ENCODE measurements at places on chromosomes 2 and 18.

- DNase-seq, result no peak
These were observed 40.7 kb upstream of the UPP2 start for GRCh38 chr2:158060835-158061435.

DNA sequence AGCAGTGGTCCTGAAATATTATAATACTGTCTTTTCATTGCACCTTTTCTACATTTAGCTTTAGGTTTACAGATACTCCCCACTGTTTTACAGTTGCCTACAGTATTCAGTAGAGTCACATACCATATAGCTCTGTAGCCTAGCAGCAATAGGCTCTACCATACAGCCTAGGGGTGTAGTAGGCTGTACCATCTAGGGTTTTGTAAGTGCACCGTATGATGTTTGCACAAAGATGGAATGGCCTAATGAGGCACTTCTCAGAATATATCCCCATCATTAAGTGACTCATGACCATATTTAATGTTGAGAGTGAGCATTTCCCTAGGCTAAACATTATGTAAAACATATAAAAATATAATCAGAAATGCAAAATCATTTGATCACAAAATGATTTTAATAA is 511.3 kb upstream of the RAB12 start:
- DNase-seq, result no peak

DNA sequence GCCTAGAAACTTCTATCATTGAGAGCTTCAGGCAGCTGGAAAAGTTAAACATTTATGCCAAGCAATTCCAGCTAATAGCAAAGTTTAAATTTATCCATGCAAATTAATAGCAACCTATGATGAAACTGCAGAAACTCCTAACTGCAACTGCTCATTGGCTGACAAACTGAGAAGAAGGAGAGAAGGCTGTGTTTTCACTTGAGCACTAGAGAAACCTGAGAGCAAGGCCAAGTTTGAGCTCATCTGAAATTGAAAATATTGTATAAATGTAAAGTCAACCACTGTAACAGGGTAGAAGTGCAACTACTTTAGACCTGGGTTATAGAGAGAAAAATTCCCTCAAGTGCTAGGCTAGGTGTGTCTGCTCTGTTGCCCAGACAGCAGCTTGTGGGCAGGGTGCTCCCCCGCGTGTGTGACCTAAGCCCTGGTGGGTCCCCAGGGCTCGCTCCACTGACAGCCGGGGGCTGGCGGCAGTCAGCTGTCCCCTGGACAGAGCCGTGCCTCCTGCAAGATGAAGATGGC is 50.2 kb downstream of the CABYR start:
- no peak for DNase-seq

- DNase-seq, result no peak
These were observed 53.5 kb upstream of the ITGB6 start for GRCh38 chr2:160253440-160254188.

- DNase-seq, result no peak
These were observed 1072.4 kb upstream of the ZEB2 start for GRCh38 chr2:145592361-145592760.

GRCh38 chr2:179843541-179843940 is 17.9 kb downstream of the ZNF385B start:
- no peak for DNase-seq

- DNase-seq, result no peak
These were observed 46.3 kb downstream of the ANKMY1 start for GRCh38 chr2:240511351-240512108.

DNA sequence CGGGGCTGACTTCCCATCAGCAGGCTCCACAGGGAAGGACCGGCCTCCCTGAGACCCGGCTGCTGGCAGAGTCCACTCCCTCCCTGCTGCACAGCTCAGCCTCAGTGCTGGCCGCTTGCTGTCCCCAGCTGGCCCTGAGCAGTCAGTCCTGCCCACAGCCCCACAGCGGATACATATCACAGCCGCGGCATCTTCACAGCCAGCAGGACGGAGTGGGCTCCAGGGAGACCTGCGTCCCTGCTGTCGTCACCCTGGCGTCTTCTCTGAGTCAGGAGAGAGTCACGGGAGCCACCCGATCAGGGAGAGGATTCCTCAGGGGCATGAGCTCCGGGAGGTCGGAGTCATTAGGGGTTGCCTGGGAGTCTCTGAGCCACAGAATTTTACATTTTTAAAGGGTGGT is 13.1 kb upstream of the SNTG2 start:
- DNase-seq, result no peak

DNA sequence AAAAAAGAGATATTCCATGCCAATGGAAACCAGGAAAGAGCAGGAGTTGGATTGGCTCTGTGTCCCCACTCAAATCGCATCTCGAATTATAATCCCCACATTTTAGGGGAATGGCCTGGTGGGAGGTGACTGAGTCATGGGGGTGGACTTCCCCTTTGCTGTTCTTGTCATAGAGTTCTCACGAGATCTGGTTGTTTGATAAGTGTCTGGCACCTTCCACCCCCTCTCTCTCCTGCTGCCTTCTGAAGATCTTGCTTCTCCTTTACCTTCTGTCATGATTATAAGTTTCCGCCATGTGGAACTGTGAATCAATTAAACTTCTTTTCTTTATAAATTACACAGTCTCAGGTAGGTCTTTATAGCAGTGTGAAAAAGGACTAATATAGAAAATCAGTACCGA is 355.6 kb downstream of the NBAS start:
- DNase-seq, result no peak

DNA sequence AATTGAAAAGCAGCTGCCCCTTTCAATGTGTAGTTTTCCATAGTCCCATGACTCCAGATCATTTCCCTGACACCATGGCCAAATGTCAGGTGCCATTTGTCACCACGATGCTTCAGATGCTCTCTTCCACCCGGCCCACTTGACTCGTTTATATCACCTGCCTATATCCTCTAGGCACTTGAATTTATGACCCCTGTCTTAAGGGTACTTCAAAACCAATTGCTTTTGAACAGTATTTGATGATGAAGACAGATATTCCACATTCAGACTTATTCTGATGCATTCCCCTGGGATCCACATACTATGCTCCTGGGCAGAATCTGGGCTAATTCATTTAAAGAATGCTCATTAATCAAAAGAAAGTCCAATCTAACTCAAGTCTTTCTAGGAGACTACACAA is 16.9 kb upstream of the RHBDD1 start:
- DNase-seq, result no peak

GRCh38 chr2:101012706-101013181 is 10.7 kb downstream of the RPL31 start:
- no peak for DNase-seq

DNA sequence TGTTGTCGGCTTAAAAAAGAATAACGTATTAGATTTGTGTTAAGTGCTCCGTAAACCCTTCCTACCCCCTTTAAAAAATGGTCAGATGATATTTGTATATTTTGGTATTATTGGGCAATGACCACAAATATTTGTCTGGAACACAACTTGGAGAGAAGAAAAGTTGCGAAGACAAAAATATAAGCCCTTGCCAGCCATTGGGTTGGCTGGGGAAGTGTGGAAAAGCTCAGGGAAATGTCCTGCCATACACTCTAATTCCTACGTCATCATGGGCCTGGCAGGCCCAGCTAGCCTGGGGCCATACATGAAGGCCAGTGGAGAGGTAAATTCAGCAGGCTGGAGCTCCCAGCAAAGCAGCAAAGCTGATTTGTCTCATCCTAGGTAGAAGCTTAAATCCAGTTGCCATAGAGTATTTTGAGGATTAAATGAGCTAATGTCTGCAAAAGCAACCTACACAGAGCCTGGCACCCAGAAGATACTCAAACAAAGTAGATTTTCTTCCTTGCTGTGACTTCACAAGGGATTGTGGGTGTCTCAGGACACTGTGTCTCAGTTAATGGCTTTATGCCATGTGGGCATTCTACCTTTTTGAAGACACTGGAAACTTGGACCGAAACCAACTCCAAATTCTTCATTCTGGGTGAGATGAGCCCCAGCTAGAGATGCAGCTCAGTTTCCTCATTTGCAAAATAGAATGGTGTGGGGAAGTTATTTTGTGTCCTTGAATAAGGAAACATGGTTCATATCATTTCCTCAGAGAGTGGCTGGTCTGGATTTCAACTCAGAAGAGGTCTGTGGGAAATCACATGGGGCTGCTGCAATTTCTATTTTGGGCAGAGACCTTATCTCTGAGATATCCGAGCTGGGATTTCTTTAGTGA is 87.9 kb upstream of the MAP4K3 start:
- no peak for DNase-seq

DNA sequence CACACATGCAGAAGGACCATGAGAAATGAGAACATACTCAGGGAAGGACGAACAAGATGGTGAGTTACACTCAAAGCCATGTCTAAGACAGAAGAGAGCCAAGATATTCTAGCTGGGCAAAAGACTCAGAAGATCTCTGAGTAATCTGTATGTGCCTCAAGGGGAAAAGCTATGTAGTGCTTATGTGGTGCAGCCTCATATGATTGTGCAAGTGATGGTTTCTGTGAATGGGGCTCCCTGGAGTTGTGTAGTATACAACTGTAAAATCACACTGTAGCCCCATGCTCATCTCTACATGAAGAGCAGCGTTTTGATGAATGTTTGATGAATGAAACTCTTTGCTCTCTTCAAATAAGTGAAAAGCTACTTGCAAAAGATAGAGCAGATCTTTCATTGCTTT is 57.5 kb downstream of the OSR1 start:
- no peak for DNase-seq

- no peak for DNase-seq
These were observed 1888.3 kb upstream of the CELF4 start for GRCh38 chr18:39453882-39454281.

All from posterior cingulate gyrus (tissue), 11 donors.